CD4-positive, alpha-beta T cell treated with Interleukin-12 subunit alpha and Interleukin-12 subunit beta, for 1 hour (primary cell): ENCODE measurements at places on chromosomes 3 and 15.
A peak's percentile ranks its signal among the peaks of the same experiment; 100 is the strongest.

DNA sequence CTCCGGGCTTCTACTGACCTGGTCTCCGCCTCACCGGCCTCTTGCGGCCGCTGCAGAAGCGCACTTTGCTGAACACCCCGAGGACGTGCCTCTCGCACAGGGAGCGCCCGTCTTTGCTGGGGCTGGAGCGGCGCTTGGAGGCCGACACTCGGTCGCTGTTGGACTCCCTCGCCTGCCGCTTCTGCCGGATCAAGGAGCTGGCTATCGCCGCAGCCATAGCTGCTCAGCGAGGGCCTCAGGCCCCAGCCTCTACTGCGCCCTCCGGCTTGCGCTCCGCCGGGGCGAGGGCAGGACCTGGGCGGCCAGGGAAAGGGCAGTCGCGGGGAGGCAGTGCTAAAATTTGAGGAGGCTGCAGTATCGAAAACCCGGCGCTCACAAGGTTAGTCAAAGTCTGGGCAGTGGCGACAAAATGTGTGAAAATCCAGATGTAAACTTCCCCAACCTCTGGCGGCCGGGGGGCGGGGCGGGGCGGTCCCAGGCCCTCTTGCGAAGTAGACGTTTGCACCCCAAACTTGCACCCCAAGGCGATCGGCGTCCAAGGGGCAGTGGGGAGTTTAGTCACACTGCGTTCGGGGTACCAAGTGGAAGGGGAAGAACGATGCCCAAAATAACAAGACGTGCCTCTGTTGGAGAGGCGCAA, 319.2 kb downstream of the FGF12 start:
- no peak for DNase-seq

- no peak for DNase-seq
Measured at GRCh38 chr3:118229196-118229595, 805.5 kb downstream of the IGSF11 start.

DNA sequence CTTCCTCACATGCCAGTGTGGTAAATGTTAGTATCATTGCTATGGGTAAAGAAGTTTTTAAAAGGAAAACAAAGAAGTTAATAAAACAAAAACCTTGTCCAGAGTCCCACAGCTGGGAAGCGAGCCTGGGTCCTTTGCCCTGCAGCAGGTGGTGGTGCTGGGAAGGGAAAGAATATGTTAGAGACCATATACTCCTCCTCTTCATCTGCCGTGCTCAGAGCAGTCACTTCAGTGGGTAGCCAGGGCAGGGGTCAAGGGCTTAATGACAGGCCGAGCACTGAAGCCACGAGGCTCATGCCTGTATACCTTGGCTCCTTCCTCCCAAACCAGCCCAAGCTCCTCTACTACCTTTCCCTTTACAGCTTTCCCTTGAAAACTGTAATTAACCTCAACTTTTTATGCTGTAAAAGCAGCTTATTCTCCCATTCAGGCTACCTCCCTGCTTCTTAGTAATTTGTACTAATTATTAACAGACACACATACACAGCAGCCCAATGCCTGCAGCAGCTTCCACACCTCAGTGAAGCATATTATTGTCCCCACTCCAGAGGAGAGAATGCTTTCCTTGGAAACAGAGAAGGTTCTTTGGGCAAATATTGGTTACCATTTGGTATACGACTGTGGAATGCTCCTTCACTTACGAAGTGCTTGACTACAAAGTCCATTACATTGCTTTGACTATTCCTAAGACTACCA, 362.1 kb downstream of the EPHB1 start:
- DNase-seq: no peak

GRCh38 chr3:186823386-186823785, 17.1 kb upstream of the RFC4 start:
- no peak for DNase-seq

- DNase-seq: no peak
Measured at GRCh38 chr15:71325481-71325880, 210.2 kb downstream of the THSD4 start.

GRCh38 chr3:117666812-117667211, 957.2 kb downstream of the TUSC7 start:
- no peak for DNase-seq

DNA sequence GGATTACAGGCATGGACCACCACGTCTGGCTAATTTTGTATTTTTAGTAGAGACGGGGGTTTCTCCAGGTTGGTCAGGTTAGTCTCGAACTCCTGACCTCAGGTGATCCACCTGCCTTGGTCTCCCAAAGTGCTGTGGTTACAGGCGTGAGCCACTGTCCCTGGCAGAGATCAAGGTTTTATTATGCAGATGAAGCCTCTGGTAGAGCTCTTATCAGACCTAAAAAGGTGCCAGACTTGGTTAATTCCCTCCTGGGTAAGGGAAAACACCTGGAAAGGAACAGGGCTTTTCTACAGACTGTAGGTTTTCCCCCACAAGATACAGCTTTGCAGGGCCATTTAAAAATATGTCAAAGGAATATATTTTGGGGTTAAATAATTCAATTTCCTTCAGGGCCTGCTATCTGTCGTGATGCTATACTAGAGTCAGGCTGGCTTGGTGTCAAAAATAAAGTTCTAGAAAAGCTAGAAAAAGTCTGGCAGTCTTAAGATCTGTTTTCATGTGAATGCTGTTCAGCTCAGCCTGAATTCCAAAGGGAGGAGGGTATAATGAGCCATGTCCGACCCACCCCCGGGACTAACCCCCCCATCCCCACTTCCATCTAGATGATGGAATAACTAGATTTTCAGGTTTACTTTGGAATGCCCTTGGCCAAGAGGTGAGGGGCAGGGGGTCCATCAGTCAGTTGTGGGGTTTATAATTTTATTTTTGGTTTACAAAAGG, 1.9 kb upstream of the BLOC1S6 start:
- no peak for DNase-seq

GRCh38 chr3:30314757-30315325, 291.6 kb upstream of the TGFBR2 start:
- DNase-seq: no peak

GRCh38 chr15:40092256-40092978, 16.3 kb downstream of the BMF start:
- DNase-seq: no peak

GRCh38 chr15:40845511-40846284, 1.9 kb downstream of the SPINT1 start:
- DNase-seq: no peak

- peak; percentile 40 for DNase-seq
Measured at GRCh38 chr15:91866371-91866905, 12.9 kb downstream of the SLCO3A1 start.

GRCh38 chr3:142568393-142569017, 10.0 kb downstream of the ATR start:
- no peak for DNase-seq

GRCh38 chr3:51751287-51751686, 27.8 kb downstream of the IQCF6 start:
- no peak for DNase-seq

GRCh38 chr3:128426128-128426921, 40.4 kb downstream of the DNAJB8 start:
- peak; percentile 53 for DNase-seq

DNA sequence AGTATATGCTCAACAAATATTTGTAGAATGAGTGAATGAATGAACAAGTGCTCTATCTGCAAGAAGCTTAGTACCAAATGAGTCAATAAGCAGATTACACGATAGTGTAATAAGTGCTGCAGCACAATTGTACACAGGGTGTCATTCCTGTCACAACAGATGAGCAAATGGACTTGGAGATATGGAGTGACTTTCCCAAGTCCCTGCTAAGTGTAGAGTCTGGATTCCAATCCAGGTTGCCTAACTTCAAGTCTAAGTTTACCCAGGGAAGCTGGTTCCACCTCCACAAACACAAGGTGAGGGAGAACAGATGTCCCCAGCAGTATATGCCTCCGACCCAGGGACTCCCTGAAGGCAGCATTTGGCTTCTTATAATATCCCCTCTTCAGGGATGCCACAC, 77.7 kb upstream of the RAD18 start:
- DNase-seq: no peak

DNA sequence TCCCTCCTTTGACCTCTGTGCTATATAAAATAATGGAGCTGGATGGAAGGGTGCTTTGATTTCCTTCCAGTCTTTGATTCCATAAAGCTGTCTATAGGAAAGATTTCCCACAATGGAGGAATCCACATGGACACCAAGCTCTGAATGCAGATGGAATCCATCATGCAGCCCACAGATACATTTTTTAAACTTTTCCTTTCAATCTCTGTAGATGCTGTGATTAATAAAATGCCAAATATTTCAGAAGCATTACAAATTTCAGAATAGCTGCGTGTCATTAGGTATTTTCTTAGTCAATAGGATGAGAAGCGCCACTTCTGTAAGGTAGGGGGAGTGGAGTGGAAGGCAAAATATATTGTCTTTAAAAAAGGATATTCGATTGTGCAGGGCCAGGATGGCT, 489.0 kb downstream of the NTRK3 start:
- no peak for DNase-seq

DNA sequence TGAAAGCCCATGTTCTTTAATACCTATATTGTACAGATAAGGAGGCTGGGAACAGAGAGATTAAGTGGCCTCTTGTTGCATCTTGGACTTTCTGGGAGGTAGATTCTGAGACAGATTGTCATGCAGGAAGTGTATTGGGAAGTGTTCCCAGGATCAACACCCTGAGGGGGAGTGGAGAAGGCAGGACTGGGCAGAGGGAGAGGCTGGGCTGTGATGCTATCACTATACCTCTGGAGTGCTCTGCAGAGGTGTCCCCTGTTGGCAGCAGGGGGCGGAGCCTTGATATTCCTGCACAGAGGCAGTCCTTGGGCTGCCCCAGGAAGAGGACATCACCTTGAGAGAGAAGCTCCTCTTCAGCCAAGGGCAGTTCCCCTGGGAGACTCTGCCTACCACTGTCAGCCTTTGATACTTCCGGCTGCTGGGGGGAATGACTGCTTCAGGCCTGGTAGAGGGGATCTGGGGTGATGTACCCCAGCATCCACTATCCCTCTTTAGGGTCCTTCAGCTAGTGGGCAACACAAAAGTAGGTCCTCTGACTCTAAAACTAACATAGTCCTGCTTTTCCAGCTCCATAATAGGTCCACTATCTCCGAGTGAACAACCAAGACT, 97.4 kb upstream of the RNU6-1 start:
- no peak for DNase-seq

GRCh38 chr15:99930696-99931095, 197.5 kb upstream of the LYSMD4 start:
- DNase-seq: no peak

GRCh38 chr3:31776016-31776415, 205.0 kb downstream of the OSBPL10 start:
- DNase-seq: no peak

DNA sequence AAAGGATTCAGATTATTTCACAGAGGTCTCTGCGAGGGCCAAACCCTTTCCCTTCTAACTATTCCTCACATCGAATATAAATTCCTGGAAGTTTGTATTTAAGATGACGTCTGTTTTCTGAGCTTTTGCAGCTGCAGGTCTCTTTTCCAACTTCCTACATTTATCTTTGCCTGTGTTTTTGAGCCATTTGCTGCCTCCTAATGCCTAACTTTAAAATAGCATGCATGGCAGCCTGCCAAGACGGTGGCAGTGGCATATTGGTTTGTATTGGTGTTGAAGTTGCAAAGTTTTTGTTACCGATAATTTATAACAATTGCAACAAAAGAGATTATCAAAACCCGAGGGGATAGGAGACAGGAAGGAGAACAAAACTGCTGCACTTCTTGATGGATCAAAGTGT, 187.1 kb upstream of the DNAJC19 start:
- DNase-seq: peak; percentile 14

DNA sequence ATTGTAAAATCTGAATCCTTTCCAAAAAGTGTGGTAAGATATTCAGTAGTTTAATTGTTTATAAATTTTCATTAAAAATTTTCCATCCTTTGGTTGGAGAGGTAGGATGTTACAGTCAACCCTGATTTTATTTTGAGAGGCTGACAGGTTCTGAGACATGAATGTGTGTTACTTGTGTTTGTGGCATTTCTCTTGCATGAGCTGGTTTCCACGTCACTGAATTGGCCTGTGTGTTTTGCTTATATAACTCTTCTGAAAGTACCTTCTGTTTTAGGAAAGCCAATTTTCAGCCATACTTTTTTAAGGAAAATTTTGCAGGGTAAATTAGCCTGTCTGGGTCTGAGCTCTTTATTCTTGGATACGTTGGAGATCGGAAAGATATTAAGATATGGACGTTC, 30.7 kb downstream of the PXYLP1 start:
- DNase-seq: no peak

- no peak for DNase-seq
Measured at GRCh38 chr15:52052066-52052935, 33.3 kb downstream of the MAPK6 start.

DNA sequence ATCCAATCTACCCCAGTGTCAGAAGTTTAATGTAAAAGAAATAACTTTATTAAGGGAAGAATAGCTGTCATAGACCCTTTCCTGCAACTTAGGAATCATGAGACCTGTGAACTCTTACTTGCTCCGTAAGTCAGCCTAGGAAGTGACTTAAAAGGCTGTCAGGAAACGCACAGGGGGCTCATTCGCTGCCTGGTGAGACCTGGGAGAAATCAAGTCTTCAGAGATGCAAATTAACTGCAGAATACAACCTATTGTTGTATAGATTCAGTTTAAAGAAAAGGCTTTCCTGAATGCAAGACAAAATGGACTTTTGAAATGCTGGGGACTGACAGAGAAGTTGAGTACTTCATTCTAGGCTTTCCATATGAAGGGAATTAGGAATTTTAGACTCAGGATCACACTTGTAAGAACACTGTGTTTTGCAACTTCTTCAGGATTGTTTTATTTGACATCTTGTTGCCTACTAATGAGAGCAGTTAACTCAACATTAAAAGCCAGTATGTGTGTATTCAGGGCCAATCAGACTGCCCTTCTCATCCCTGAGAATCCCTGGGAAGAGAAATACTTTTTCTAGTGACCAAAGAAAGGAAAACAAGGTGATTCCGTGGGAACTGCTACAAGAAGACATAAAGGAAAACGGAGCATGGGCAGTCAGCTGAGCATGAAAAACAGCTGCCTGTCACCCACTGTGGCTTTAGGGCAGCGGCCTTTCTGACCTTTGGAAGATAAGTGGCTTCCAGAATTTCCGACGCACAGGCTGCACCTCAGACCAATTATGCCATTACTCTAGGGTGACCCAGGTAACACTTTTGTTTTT, 18.5 kb upstream of the DPPA4 start:
- DNase-seq: no peak

GRCh38 chr3:140441006-140441405, 236.9 kb upstream of the TRIM42 start:
- DNase-seq: no peak

DNA sequence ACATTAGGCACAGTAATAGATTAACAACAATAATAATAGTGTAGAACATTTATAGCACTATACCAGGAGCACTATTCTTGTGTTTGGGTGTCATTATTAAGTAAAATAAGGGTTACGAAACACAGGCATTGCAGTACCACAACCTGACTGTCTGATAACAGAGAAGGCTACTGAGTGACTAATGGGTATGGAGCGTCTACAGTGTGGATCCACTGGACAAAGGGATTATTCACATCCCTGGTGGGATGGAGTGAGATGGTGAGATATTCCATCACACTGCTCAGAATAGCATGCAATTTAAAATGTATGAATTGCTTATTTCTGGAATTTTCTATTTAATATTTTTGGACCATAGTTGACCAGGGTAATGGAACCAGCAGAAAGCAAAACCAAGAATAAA, 18.2 kb downstream of the MINDY4B start:
- DNase-seq: no peak

GRCh38 chr3:63328365-63328764, 50.3 kb downstream of the SYNPR start:
- no peak for DNase-seq

- no peak for DNase-seq
Measured at GRCh38 chr3:100214574-100214964, 46.2 kb upstream of the TBC1D23 start.
